Islet precursor cell (in vitro differentiated cells): ENCODE measurements at places on chromosomes 1 and 21.

GRCh38 chr1:29514361-29515169, 278.2 kb downstream of the PTPRU start:
- DNase-seq = peak; percentile 30

- no peak for DNase-seq
Measured at GRCh38 chr1:155016231-155016831, 13.7 kb downstream of the ZBTB7B start.

DNA sequence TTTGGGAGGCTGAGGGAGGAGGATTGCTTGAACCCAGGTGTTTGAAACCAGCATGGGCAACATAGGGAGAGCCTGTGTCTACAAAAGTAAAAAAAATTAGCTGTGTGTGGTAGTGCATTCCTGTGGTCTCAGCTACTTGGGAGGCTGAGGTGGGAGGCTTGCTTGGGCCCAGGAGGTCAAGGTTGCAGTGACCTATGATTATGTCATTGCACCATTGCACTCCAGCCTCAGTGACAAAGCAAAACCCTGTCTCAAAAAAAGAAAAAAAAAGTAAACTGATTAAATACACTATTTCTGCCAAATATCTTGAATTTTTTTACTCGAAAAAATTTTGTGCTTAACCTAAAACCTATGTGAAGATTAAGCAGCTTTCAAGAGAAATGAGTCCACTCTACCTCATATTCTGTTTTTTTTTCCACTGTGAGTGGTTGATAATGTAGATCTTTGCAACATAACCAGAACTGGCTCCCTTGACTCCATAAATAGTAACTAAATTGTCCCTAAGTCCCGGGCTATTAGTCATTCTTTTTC, 19.4 kb upstream of the ZNF281 start:
- DNase-seq = no peak

- DNase-seq = no peak
Measured at GRCh38 chr1:219669042-219669441, 56.1 kb upstream of the ZC3H11B start.

GRCh38 chr1:40133839-40134238, 27.3 kb upstream of the RLF start:
- DNase-seq = no peak

DNA sequence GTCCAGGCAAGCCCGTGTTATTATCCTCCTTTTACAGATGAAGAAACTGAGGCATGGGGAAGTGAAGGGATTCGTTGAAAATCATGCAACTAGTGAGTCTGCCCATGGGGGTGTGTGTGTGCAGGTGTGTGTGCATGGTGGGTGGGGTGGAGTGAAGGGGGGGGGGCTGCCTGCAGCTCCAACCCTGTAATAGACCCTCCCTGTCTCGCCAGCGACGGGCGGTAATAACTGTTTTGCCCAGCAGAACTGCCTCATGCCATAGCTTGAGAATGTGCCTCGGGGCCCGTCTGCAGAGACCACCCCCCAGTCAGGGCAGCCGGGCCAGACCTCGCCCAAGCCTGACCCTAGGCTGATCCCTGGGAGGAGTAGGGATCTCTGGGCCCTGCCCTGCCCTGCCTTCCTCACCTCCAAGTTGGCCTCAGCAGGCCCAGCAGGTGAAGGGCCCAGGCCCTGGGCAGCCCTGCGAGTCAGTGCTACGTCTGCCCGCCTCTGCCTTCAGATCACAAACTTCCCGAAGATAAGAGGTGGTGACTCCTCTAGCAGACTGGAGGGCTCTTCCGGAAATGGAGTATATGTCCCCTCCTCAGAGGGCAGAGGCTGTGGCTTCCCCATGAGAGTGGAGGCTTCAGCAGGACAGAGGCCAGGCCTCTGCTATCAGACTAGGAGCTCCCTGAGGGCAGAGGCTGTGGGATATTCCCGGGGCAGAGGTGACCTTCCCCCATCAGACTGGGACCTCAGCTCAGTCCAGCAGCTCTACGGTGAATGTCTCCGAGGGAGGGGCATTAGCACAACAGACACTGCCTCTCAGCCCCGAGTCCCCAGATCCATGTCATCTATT, 15.7 kb upstream of the EPHA2 start:
- peak; percentile 56 for DNase-seq

DNA sequence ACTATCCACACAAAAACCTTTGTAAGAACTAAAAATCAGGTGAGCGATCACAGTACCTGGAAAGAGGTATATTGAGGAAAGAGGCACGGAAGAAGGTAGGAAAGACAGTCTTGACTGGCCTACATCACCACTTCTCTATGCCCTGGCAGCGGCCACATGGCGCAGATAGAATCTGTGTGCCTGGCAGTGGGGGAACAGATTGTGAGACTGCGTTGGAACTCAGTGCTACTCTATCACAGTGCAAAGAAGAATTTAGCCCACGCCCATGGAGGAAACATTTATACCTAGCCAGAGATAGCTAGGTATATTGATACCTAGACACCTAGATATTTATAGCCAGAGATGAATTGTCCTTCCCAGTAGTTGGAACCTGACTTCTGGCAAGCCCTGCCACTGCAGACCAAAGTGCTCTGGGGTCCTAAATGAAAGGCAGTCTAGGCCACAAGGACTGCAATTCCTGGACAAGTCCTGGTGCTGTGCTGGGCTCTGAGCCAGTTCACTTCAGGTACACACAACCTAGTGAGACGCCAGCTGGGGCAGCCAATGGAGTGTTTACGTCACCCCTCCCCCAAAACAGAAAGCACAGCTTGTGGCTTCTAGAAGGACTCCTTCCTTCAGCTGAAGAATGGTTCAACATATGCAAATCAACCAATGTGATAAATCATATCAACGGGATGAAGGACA, 51.9 kb downstream of the DHX9 start:
- DNase-seq = peak; percentile 57

DNA sequence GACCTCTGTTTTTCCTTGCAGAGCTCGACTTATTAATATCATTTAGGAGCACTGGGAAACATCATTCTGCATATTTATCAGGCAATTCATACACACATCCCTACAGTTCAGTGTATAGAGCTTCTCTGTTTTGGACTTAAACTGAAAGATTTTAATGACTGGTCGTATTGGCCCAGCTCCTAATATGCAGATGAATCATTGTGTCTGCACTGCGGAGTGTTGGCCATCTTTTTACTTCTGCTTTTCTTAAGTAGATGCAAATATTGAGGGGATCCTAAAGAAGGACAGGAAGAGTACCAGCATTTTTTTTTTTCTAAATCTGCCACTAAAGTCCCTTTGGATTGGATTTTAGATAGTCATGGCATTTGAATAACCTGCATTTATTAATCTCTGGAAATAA, 154.8 kb downstream of the BACH1 start:
- no peak for DNase-seq

DNA sequence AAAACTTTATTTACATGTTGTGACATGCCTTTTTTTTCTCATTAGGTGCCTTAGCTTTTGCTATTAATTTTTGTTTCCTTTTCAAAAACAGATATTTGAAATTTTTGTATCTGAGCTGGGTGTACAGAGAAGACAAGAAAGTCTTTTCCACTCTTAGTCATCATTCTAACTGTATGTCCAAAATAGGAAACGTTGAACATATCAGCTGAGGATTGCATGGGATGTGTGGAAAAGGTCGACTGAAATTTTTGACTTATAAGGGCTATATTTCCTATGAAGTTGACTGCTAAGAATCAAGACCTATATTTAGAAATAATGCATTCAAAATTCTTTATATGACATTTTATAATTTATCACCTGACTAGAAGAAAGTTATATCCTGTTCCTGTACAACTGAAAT, 270.0 kb upstream of the ZRANB2 start:
- no peak for DNase-seq

DNA sequence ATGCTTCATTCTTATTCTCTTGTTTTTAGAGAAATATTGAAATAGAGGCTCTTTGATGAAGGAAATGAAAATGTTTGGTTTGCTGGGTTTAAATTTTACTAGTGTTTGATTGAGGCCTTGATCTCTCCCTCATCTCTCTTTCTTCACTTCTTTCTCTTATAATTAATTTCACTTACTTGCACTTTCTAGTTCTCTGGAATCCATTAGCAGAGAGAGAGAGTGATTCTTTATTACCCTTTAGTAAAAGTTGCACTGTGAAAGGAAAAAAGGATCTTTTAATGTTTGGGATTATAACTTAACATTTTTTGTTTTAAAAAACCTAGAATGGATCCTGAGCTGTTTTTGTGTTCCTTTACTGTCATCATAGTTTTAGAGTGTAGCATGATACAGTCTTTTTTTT, 12.2 kb downstream of the RPRD2 start:
- no peak for DNase-seq

DNA sequence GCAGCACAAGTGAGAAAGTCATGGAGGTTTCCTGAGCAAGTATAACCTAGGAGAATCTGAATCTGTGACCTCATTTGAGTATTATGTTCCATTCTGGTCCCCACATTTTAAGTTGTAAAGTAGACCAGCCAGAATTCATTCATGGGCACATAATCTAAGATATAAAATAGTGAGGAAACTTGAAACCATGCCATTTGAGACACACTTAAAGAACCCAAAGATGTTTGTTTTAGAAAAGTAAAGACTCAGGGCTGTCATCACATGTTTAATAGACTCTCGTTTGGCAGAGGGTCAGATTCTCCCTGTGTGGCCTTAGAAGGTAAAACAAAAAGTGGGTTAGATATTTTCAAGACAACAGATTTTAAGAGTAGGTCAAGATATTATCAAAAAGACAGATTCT, 6.4 kb downstream of the SZT2 start:
- DNase-seq = no peak

DNA sequence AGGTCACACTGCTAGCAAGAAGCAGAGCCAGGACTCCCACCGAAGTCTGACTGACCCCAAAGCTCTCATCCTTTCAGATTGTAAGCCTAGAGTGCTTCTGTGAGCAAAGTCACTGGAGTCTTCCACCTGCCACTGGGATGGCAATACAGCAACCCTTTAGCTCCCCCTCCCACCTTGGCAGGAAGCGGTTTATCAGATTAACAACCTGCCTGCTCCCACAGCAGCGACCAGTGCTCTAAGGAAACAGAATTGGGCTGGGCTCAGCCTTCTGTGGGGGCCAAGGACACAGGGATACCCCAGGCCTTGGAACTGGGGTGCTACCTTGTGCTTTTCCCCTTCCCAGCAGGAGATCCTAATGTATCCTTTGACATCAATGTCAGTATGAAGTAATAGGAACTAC, 76.0 kb downstream of the GFI1 start:
- DNase-seq = no peak

DNA sequence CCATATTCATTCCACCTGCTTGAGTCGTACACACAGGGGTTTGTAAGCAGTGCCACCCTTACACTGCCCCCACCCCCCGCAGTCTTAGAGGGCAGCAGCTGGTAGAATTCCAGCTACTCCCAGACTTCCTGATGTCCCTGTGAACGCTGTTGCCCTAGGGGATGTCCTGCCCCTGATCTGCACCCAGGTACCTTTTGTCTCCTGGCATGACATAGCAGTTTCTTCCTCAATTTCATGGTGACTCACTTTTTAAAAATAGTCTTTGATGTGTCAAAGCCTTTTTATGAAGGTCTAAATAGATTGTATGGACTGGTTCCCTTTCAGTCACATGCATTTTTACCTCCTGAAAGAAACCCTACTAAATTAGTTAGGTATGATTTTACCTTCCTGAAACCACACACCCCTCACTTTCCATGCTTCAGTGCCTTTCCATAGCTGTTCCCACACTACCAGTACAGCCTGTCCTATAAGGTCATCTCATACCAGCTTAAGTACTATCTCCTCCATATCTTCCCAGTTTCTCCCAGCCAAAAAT, 76.4 kb downstream of the ST3GAL3 start:
- DNase-seq = peak; percentile 89

GRCh38 chr1:114150016-114150415, 3.7 kb downstream of the SYT6 start:
- no peak for DNase-seq

DNA sequence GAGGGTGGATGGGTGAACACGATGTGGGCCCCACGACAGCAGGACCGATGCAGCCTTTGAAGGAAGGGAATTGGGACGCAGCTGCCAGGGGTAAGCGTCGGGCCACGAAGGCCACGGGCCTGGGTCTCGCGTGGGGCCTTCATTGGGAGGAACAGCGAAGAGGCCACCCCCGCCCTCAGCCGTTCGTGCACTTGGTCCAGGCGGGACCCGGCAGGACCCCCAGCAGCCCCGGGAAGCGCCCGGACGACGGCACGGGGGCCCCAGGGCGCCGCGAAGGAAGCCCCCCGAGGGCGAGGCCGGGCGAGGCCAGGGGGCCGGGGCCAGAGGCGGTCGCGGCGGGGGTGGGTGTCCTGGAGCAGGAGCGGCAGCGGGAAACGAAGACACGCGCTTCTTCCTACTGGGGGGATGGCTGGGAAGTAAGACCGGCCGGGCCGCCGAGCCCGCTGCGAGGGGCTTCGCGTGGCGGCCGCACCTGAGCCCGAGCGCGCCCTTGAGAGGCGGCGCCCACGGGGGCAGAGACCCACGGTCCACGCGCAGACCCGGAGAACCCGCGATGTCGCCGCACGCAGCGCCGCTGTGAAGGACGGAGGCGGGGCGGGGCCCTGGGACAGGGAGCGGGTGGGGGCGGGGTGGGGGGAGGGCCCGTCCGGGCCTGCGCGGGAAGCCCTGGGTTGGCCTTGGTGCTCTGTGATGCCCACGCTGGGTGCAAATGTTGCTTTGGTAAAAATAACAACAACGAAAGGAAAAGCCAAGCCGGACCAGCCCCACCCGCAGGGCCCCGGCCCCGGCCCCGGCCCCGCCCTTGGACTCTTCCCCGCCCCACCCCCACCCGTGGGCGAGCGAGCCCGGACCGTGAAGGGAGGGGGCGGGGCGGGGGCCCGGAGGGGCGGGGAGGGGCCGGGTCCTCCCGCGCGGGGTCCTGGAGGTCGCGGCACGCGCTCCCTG, 56.0 kb upstream of the ADARB1 start:
- no peak for DNase-seq

GRCh38 chr1:184953600-184954219, 20.6 kb downstream of the NIBAN1 start:
- DNase-seq = no peak

GRCh38 chr1:177983482-177984135, 13.8 kb upstream of the SEC16B start:
- no peak for DNase-seq

GRCh38 chr21:20545454-20545853, 452.8 kb upstream of the NCAM2 start:
- no peak for DNase-seq

DNA sequence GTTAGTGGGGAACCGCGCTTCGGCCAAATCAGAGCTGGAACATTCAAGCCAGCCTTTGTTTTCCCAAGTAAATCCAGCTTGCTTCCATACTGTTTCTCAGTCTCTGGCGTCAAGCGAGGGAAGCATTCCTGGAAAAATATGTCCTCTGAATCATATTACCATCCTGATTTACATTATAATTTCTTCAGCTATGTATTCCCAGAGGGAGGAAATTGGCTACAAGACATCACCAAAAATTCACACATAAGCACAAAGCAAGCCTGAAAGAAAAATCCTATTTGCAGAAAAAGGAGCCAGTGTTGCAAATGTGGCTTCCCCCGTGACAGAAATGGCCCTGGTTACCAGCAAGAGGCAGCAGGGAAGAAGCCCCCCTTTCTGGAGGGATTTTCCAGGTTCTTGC, 233.3 kb downstream of the KCNJ6 start:
- DNase-seq = no peak

- no peak for DNase-seq
Measured at GRCh38 chr1:12049616-12050015, 13.5 kb upstream of the TNFRSF8 start.
